NB4 (cell line): ENCODE measurements at places on chromosomes 11 and 22.

DNA sequence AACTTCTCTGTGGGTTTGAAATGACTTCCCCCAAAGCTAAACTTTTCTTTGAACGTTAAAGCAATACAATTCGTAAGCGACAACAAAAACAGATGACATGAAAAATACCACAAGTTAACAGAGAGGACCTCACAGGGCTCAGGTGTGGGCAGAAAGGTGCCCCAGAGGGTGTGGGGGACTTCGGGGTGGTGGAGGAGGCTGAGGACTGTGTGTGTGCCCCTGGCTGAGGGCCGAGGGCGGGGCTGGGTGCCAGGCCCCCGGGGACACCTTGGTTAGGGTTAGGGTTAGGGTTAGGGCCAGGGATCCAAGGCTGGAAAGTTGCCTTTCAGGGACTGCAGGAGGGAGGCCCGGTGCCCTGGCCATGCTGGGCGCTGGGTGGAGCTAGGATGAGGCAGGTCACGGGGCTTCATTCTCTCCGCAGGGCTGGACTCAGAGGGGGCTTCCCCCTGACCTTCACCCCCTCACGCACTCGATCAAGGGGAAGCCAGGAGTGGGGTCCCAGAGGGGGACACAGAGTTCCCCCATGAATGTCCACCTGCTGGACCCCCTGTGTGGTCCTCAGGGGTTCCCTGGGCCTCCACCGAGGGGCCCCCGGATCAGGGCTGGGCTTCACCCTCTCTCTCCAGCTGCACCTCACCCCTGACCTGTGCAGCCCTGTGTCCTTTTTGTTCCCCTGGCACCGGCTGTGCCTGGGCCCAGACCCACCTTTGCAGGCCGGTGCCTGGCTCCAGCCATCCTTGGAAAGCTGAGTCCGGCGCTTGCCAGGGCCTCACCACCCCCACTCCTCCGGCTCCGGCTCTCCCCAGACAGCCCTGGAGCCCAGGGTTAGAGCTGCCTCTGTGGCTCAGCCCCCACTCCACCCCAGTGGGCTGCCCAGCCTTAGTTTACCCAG lies 7.0 kb downstream of the TNNI2 start:
- no peak for DNase-seq

- no peak for DNase-seq
Measured at GRCh38 chr11:31651208-31651607, 141.6 kb downstream of the ELP4 start.

DNA sequence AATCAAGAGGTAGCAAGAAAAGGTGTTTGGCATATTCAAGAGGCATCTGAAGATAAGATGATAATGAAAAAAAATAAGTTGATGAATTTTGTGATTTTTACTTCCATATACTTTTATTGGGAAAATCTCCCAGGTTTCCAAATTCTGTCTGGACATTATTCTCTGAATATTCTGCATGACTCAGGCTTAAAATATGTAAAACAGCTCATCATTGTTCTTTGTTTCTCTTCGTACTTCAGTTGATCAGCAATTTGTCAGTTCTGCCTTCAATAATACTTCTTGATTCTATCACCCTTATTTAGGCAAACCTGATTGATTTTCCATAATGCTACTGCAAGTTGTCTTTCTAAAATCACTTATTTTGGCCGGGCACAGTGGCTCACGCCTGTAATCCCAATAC lies 30.2 kb downstream of the GTF2H1 start:
- DNase-seq = no peak

DNA sequence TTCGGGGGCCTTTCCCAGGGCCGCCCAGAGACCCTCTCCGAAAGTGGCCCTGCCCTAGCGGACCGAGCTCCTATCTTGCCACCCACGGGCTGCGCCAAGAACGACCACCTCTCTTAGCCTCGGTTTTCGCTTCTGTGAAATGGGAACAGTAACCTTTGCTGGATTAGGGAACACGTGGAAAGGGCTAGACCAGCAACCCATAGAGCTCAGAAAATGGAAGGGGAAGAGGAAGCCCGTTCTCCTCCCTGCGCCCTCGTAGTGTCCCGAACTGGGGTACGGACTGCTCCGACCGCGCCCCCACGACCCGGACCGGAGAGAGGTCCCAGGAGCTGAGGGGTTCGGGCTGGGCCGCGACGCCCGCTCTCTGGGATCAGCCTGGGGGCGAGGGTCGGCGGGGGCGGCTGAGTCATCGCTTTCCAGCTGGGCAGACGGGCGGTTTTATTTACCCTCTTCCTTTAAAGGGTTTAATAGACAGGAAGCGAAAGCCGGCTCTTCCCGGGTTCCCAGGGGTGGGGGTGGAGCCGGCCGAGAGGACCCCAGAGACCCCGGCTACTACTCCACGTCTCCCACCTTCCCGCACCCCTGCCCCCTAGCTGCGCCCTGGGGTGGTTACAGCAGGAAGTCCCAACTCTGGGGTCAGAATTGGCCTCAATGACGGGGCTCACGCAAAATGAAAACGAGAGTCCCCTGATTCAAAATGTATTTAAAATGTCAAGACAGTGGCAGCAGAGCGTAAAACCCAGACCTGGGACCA lies 907 bp upstream of the PHLDA2 start:
- DNase-seq = peak; percentile 72

- no peak for DNase-seq
Measured at GRCh38 chr11:46270684-46271083, 6.8 kb upstream of the CREB3L1 start.

GRCh38 chr11:25198704-25199103 lies 701.9 kb downstream of the LUZP2 start:
- DNase-seq = no peak

DNA sequence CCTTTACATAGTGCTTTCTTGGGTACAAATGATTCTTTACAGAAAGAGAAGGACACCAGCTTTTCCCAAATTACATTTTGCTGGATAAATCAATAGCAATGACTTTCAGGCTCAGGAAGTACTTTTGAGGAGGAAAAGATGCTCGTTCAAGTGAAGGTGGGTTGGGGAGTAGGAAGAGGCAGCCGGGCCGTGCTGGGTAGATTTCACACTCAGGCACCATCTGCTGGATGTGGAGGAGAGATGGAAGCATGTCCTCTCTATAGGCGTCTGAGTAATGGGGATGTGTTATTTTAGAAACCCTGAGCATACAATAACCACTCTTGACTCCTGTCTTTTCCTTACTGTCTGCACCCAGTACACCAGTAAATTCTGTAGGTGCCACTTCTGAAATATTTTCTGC lies 152.3 kb upstream of the LARGE1 start:
- DNase-seq = no peak

- DNase-seq = peak; percentile 1
Measured at GRCh38 chr11:29616611-29617010, 400.2 kb downstream of the KCNA4 start.

GRCh38 chr22:36149441-36149840 lies 11.1 kb downstream of the APOL3 start:
- DNase-seq = peak; percentile 34

GRCh38 chr22:39481054-39481453 lies 21.0 kb upstream of the MIEF1 start:
- no peak for DNase-seq
